ENCODE measurements at places on chromosomes 16 and 17.

GRCh38 chr17:16214190-16215001 is 938 bp downstream of the NCOR1 start:
- no peak for DNase-seq

DNA sequence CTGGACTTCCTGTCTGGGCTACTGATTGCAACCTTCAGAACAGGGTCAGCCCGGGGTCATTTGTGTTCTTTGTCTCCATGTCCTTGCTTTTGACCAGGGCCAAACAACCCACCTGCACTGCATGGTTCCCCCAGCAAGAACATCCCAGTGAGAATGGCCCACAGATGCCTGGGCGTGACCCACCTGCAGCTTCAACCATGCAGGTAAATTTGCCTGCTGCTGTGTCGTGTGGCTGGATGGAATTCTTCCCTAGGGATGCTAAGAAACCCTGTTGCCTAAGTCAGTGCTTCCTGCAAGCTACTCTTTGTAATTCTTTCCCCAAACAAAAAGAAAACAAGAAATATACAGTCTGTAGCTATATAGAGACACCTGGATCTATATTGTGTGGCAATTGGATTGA is 12.5 kb downstream of the CDH13 start:
- no peak for DNase-seq

DNA sequence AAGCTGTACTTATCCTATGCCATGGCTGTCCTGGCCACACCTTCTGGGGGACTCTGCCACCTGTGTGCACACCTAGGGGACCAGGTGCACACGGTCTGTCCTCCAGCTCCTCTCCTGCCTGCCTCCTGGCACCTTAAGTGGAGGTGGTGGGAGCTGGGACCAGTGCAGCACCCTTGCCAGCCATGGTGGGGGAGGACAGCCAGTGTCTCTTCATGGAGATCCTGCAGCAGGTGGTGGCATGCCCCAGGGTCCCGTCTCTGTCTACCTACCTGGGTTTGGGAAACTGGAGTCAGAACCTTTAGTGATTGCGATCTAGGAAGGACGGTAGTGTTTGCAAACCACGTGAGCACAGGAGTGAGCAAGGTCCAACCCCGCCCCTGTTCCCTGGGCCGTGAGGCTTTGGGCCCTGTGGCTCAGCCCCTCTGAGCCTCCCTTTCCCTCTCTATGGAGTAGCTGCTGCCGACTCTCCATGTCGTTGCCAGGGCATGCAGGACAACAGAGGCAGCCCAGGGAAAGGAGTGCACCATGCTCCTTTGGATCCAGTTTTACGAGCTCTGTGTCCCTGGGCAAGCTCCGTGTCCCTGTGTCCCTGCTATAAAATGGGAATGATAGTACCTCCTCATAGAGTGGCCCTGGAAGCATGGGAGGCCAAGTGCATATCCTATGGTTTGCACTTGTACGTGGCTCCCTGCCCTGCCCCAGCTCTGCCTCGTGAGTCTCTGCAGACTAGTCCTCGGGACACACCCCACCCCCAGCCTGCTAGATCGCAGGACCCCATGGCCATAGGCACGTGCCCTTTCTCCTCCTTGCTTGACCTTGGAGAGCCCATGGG is 7.1 kb downstream of the ADGRG1 start:
- DNase-seq: no peak

DNA sequence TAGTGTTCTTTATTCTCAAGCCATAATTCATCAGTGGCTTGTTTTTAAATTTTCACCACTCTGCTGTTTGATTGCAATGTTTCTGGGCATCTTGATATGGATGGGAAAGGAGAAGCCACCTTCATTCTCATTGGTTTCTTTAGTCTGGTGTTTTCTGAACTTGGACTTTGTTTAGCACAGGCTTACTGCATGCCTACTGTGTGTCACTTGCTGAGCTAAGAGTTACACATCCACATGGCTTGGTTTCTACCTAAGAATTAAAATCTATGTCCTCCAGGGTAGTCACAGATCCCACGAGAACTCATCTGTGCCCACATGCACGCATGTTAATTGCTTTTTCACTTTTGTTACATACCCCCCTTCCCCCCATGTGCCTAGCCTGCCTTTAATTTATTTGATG is 4.6 kb downstream of the CMIP start:
- no peak for DNase-seq

DNA sequence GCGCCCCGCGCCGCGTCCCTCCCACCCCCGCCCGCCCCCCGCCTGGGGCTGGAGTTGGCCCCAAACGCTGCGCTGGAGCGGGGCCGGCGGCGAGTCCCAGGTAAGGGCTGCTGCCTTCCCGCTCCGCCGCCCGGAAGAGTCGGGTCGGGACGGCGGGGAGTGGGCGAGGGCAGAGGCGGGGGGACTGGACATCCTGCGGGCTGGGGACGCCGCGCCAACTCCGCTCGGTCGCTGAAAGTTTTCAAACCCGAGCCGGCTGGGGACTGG is 469 bp downstream of the GPRC5C start:
- DNase-seq: no peak

DNA sequence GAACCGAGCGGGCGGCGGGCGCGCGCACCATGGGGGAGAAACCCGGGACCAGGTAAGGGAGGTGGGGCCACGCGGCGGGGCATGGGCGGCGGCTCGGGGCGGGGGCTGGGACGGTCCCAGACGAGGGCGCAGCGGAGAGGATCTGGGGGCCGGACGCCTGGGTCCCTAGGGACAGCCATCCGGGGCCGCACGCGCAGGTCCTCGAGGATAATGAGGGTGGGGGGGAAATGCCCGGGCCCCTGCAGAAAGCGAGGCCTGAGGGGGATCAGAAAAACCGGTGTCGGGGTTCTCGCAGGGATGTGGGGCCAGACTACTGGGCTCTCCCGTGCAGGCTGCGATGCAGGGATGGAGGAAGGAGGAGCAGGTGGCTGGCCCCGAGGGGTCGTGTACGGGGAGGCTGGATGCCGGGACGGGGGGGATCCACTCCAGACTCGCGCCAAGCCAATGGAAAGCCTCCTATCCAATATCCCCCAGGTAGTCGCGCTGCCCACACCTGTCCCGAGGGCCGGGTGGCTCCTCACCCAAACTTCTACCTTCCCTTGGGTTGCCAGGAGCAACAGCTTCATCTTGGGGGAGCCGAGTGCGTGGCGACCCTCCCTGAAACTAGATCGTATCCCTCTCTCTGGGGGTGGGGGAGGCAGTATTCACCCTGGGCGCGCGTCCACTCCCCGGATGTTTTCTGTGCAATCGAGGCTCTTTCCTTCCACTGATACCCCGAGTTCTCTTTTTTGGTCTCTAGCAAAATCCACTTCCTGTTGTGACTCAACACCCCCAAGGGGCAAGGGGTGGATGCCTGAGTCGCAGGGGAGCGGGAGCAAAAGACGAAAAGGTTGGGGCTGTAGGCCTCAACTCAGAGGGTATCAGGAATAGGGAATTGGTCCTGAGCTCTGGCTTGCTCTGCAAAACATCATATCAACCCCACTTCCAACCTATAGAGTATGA is 532 bp downstream of the ARRB2 start:
- DNase-seq: peak; percentile 29
